ENCODE measurements at places on chromosomes 2 and 18. TPM values are rescaled to one million over a fixed set of nuclear protein-coding genes. Genes with fewer than 3 reads are reported as not detected.

Gene ARMC9
- 20.8 TPM for total RNA-seq

Gene HNMT
- total RNA-seq = 105 TPM

Gene CAPN14
- total RNA-seq = 0.16 TPM

Gene PLEKHH2
- total RNA-seq = 67.2 TPM

DNA sequence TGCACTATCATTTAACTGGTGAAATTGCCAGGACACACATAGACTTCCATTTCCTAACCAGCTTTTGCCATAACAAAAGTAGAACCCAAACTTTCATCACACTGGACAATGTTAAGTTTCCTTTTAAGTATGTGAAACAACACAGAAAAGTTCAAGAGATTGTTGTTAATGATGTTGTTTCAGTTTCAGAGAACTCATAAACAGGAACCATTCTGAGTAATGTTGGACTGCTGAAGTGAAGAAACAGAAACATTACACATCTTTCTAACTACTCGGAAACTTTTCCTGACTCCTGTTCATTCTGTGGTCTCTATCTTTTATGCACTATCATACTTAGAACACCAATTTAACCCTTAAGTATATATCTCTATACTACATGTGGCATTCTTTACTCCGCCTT, 179.2 kb downstream of the RIT2 start:
- DNase-seq = no peak

DNA sequence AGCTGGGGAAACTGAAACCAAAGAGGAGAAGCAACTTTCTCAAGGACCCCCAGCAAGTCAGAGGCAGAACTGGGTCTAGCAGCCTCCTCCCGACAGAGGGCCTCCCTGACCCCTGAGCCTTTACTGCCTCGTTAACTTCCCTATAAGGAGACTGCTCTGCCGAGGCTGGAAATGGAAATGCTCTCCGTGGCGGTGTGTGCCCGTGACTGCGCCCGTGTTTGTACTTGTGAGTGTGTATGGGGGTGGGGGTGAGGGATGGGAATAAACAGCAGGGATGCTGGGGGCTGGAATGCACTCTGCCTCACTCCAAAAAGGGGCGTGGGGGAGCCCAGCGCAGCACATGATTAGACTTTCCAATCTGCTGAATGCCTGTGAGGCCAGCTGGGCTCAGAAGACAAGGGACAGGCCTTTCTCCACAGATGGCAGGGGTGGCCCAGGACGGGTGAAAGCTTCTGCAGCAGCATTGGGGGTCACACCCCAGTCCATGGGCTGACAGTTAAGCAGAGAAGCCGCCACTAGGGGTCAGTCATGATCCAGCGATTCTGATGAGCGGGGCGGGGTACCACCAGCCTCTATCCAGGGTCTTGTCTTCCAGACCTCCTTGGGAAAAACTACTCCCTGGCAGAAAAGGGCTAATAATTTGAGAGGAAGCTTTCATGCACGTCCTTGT, 26.8 kb downstream of the MPHOSPH10 start:
- DNase-seq = no peak

- no peak for DNase-seq
Observed at GRCh38 chr18:35127201-35127600, 86.0 kb downstream of the MAPRE2 start.

GRCh38 chr2:216827073-216827720, 32.7 kb downstream of the TNP1 start:
- DNase-seq = no peak

- no peak for DNase-seq
Observed at GRCh38 chr2:171390941-171391516, 42.8 kb downstream of the METTL8 start.

- no peak for DNase-seq
Observed at GRCh38 chr2:130826821-130827501, 9.8 kb upstream of the ARHGEF4 start.

DNA sequence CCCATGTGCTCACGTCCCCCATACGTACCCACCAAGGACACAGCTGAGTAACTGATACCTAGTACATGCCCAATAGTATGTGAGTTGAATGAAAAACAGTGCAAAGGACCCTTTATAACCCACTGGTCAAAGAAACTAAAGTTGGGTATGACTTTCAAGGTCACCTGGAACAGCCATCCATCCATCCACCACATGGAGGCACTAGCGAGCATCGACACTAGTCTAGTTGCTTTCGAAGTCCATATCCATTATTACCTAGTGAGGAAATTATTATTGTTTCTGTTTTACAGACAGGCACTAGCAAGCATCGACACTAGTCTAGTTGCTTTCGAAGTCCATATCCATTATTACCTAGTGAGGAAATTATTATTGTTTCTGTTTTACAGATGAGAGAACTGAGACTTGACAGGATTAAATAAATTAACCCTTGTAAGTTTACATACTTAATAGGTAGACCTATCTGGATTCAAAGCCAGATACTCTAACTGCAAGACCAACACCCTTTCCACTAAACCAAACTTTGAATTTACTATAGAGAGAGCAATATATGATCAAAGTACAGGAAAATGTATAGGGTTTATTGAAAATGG, 233.7 kb downstream of the METTL4 start:
- no peak for DNase-seq

DNA sequence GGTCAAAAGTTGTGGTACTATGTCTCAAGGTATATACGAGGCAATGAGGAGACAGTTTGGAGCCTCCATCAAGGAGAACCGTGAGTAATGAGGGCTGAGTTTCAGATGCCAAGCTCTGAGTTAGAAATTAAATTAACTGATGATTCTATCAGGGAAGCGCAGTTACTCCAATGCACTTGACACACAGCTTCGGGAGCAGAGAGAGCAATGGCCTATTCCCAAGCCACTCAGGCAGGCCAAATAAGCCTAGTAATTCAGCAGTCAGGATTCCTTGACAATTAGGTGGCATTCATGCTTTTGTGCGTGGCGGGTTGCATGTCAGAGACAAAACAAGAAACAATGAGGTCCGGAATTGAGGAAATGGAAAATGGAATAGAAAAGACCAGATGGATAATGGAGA, 123.2 kb downstream of the MMADHC start:
- DNase-seq = no peak

GRCh38 chr2:163338270-163338669, 397.5 kb downstream of the FIGN start:
- no peak for DNase-seq

DNA sequence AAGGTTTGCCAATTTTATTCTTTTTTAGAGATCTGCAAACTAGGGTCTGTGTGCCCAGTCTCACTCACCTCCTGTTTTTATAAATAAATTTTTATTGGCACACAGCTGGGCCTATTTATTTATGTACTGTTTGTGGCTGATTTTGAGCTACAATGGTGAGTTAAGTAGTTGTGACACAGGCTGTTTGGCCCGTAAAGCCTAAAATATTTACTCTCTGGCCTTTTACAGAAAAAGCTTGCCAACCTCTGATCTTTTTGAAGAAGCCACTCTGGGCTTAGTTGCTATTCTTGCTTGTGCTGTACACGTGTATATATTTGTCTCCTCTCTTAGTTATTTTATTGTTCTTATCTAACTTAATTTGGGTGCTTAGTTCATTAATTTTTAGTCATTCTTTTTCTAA, 14.5 kb downstream of the NAB1 start:
- DNase-seq = no peak

DNA sequence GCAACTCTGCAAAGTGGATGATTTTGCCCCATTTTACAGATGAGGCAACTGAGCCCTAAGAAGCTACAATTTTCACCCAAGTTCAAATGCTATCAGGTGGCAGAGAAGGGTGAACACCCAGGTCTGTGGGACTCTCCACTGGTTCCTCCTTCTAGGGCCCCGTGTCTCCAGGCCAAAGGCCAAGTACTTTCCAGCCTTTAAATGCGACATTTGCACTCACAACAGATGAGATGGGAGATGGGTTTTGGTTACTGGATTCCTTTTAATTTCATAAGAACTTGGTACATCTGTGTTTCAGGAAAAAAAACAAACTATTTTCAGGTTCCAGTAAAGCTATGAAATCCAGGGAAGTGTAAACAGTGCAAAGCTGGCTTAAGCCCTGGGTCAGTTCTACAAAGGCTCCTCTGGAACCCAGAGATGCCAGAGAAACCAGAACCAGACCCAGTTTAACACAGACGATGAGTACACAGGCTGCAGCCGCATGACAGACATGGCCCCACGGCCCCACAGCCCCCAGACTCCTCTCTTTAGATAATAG, 361.7 kb downstream of the ANAPC1 start:
- DNase-seq = no peak

- no peak for DNase-seq
Observed at GRCh38 chr18:57154191-57154830, 7.4 kb downstream of the BOD1L2 start.

DNA sequence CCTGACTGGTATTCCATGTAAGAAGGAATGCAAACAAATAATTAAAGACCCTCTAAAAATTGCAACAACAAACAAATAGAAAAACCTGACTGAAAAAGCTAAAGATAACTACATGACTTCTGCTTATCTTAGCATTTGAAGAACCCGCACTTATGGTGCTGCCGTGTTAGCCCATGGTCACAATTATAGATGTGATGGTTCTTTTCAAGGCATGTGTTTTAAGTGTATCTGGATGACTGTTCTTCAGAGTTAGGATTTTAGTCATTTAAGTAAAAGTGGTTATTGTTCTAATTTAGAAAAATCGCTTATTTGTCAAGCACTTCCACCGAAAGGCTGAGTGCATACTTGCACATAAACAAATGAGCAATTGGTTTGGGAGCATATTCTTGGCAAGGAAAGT, 77.3 kb downstream of the CPS1 start:
- DNase-seq = no peak

DNA sequence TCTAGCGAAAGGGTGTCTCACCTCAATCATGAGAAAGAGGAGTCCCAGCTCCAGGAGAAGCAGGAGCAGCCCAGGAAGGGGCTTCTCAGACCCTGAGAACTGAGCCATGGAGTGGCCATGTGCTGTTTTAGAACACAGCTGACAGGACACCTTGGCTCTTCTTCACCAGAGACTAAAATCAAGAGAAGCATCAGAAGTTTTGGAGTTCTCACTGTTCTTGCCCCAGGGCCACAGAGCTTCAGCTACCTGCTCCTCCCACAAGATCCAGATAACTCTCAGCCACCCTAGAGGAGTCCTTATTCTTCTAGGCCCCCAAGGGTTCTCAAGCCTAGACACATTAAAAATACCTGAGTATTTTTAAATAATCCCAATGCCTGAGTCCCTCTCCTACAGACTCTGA, 99.6 kb upstream of the ATP8B1 start:
- no peak for DNase-seq

GRCh38 chr2:201084863-201085262, 13.1 kb downstream of the NDUFB3 start:
- DNase-seq = no peak

DNA sequence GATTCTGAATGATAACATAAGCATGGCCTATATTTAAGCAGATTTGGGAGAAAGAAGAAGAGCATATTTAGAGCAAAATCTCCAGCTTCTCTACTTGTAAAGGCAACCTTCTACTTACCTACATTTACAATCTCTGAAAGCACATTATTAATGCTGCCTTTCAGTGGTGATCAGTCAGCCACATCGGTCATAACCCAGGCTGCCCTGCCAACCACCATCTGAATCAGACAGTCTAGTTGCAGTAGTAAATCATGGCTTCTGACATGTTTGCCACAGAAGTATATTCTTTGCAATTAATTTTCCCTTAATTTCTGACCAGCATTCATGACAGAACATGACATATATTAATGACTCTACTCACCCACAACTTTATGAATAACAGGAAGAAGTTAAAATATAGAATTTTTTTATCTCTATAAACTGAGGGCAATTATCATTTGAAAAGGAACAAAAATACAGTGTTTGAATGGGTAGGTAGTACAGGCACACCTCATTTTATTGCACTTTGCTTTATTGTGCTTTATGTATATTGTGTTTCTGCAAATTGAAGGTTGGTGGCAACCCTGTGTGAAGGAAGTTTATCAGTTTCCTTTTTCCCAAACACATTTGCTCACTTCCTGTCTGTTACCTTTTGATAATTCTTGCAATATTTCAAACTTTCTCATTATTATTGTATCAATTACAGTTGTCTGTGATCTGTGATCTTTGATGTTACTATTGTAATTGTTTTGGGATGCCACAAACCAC, 531.6 kb upstream of the CHAC2 start:
- no peak for DNase-seq

DNA sequence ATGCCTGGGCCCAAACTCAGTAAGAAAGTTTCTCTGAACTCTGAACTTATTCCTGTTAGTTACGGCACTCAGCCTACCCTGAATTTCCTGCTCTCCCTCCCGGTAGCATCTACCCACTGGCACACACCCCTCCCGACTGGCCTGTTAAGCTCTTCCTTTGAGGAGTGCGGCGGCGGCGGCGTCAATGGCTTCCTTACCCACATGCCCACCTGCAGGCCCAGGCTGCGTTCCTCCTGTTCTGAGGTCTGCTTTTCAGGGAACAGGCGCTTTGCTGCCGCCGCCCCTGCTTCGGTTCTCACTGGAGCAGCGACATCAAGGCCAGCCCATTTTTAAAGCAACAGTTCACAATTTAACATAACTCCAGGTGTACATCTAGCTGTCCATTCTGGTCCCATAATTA, 432.4 kb downstream of the DCDC2C start:
- DNase-seq = no peak

DNA sequence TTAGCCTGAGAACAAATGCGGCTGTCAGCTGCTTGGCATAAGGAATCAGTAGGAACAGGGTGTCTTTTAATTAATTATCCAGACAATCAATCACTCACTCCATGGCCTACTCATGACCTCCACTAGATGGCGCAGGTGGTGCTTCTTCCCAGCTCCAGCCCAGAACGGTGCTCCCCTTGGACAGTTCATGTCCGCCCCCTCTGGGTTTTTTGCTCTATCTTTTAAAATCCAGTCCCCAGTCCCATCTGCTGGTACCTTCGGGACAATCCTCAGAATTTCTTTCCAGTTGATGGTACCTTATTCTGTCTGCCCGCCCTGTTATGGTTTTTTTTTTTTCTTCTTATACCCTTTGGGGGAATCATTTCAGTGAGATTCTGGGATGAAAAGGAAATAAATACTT, 99.8 kb downstream of the CACNB4 start:
- no peak for DNase-seq
